ENCODE measurements at places on chromosomes 6 and 20. TPM values are rescaled to one million over a fixed set of nuclear protein-coding genes. Genes with fewer than 3 reads are reported as not detected.

DNA sequence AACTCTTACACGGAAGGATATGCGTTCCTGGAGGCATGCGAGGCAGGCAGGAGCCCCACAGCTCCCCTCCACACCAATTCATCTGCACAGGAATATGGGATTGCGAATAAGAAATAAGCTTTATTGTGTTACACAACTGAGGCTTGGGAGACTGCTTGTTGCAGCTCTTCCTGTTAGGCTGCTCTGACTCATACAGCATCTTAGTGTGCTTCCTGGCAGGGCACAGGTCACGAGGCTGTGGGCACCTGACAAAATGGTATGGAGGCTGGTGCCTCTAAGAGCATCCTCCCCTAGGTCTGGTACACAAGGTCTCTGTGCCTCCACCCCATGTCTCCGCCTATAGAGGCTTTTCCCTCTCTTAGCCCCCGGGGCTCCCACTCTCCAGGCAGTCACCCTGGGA, 6.8 kb downstream of the SLC22A3 start:
- no peak for DNase-seq

- peak; percentile 13 for DNase-seq
These were observed 20.5 kb downstream of the CLVS2 start for GRCh38 chr6:123016431-123017103.

DNA sequence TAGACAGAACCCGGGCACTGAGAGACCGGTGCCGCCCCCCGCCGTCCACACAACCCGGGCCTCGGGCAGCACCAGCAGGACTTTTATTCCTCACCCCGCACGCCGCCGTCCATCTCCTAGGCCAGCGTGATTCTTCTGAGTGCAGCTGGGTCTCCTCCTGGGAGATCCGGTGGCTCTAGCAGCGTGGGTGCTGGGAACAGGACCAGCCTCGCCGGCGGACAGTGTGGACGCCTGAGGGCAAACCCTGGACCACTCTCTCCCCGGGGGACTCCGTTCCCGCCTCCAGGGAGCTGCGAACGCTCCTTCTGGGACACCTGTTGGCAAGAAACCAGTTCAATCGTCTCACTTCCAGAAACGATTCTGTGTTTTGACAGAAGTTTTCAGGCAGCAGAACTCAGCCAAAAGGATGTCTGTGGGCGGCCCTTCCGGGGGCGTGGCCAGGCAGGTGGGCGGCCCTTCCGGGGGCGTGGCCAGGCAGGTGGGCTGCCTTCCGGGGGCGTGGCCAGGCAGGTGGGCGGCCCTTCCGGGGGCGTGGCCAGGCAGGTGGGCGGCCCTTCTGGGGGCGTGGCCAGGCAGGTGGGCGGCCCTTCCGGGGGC, 130.7 kb downstream of the DLL1 start:
- DNase-seq: peak; percentile 58

GRCh38 chr20:16952965-16953364, 204.8 kb downstream of the OTOR start:
- no peak for DNase-seq

GRCh38 chr6:167127785-167128531, 5.1 kb downstream of the CCR6 start:
- no peak for DNase-seq

GRCh38 chr6:102215425-102215824, 821.9 kb downstream of the GRIK2 start:
- no peak for DNase-seq

DNA sequence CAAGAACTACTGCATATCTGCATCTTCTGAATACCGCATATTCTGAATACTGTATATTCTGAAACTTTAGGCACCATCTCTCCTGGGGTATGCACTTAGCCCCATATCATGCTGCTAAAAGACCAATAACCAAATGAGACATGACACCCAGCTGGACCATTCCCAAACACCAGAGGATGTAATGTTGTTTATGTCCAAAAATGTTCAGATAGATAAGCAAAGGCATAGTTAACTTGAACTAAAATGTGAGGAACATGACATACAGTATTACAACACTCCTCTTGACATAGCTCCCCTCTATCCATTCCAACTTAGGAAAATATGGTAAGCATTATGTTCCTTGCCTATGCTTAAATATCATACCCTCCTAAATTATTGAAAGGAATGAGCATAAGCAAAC, 127.3 kb downstream of the TENT5A start:
- no peak for DNase-seq

The ADGRF4 gene
- 0.02 TPM for polyA plus RNA-seq

The SEC63 gene
- polyA plus RNA-seq: 48.7 TPM
